ENCODE measurements at places on chromosomes 5 and 9. TPM values are rescaled to one million over a fixed set of nuclear protein-coding genes. Genes with fewer than 3 reads are reported as not detected.

- no peak for DNase-seq
Measured at GRCh38 chr5:111755345-111755941, 1.6 kb downstream of the NREP start.

- DNase-seq, result no peak
Measured at GRCh38 chr5:10655972-10656830, 92.3 kb downstream of the ANKRD33B start.

GRCh38 chr5:33238826-33239695 lies 201.7 kb upstream of the TARS1 start:
- DNase-seq, result no peak

DNA sequence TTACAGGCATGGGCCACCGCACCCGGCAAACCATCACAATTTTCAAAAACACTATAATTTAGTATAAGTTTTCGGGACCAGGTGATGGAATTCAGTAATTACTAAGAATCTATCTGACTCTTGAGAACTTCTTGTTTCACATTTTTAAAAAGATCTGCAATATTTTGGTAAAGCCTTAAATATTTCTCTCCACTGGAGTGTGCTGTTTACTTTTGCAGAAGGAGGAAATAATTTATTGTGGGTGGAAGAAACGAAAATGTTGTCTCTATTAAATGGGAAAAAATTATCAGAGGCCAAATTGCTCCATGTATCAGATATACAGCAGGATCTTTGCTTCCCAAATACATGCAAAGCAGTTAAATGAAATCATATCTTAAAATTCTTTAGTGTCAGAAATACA lies 566.8 kb upstream of the CYLC2 start:
- no peak for DNase-seq

DNA sequence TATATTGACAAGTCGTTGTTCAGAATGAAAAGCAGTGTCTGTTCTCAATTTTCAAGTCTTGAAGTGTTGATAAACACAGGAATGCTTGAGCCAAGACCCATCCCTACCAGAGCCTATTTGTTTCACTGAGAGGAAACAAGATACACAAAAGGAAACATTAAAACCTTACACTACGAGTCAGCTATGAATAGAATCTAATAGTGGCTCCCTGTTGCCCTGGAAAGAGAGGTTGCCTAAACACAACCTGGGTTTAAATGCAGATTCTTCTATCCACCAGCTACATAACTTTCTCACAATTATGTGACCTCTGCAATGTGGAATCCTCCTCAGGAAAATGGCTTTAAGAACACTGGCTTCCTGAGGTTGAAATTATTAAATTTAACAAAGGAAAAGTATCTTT lies 29.1 kb upstream of the BNC2 start:
- no peak for DNase-seq

DNA sequence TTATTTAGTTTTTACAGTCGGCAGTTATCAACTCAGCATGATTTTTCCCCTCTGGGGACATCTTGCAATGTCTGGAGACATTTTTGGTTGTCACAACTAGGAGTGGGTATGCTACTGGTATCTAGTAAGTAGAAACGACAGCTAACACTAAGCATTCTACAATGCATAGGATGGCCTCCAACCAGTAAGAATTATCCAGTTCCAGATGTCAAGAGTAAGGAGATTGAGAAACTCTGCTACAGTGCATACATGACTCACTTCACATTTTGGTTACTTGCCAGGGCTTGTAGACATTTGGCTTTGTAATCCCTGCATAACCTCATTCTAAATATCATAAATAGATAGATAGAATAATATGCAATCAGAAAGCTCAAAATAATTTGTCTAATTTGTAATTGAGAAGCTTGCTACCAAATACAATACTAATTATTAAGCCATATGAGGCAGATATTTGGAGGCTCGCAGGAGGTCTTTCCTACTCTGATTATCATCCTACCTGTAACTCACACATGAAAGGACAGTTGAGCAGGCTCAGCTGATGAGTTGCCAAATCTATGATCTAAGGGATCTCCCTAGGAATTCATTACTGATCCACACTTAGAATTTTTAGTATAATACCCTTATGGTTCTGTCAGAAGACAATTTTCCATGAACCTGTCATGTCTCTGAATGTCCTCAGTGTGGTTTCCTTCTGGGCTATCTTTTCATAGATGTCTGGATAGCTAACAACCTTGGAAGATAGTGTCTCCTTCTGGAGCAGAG lies 346.9 kb upstream of the TLE4 start:
- DNase-seq, result no peak

GRCh38 chr5:151926188-151926587 lies 1.5 kb upstream of the GLRA1 start:
- no peak for DNase-seq

- no peak for DNase-seq
Measured at GRCh38 chr5:131198625-131199024, 27.9 kb downstream of the LYRM7 start.

- DNase-seq, result no peak
Measured at GRCh38 chr9:77725046-77725694, 77.0 kb upstream of the GNA14 start.

- no peak for DNase-seq
Measured at GRCh38 chr5:10582512-10582897, 18.6 kb downstream of the ANKRD33B start.

GRCh38 chr5:73183000-73183399 lies 10.0 kb downstream of the TMEM174 start:
- no peak for DNase-seq

- DNase-seq, result no peak
Measured at GRCh38 chr9:114097613-114098020, 1.5 kb downstream of the KIF12 start.

DNA sequence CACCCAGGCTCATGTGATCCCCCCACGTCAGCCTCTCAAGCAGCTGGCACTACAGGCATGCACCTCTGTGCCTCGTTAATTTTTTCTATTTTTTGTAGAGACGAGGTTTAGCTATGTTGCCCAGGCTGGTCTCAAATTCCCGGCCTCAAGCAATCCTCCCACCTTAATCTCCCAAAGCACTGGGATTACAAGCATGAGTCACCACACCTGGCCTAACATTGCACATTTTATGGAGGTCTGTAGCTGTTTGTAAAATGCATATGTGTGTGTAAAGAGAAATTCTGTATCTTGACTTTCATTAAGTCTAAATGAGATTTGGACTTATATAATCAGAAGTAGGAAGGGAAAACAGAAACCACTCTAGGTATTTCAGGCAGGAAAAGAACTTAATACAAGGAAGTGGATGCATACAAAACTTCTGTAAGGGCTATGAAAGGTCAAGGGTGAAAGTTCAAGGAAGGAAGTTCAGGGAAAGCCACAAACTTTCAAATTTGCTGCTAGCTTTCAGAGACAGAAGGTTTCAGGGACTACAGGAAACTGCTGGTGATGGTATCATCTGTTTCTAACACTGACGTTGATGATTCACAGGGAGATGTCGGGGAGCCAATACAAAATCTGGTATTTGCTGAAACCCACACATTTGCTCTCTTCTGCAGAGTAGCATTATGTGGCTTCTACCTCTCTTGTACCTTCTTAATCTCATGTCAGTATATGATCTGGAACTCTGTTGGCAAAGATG lies 209.4 kb downstream of the PIK3R1 start:
- peak; percentile 4 for DNase-seq

DNA sequence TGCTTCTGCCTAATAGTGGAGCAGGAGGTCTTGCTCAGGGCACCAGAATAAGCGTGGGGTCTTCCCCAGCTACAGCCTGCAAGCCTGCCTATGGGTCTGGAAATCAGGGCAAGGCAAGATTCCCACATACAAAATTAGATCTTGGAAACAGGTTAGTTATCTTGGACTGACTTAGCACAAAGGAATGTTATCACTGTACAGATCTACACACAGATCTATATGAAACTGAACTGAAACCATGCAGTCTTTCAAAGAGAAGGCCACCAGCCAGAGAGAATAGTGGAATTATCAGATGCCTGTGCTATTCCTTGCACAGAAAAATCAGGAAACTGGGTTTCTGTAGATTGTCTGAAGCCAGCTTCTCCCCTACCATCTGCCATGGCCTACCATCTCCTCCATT lies 585.7 kb downstream of the ACTL7B start:
- peak; percentile 47 for DNase-seq

DNA sequence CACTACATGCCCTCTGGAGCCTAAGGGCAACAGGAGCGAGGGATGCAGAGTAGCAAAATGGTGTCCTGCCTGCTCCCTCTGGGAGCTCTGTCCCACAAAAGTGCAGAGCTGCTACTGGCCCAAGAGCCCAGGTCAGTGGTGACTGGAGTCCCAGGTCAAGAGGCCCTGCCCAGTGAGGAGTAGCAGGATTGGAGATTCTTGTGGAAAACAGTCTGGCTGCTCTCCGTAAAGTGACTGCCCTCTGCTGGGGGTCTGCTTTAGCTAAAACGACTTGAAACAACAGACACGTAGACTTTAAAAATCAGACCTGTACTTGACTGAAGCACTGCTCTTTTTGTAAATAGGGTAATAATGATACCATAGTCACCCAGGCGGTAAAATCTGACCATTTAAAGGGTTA lies 917.0 kb downstream of the MAT2B start:
- DNase-seq, result no peak

GRCh38 chr5:137292461-137293027 lies 206.6 kb downstream of the SPOCK1 start:
- DNase-seq, result no peak

- no peak for DNase-seq
Measured at GRCh38 chr5:55345327-55345726, 37.5 kb downstream of the MTREX start.

- no peak for DNase-seq
Measured at GRCh38 chr5:164818445-164818844, 1313.0 kb downstream of the MAT2B start.

DNA sequence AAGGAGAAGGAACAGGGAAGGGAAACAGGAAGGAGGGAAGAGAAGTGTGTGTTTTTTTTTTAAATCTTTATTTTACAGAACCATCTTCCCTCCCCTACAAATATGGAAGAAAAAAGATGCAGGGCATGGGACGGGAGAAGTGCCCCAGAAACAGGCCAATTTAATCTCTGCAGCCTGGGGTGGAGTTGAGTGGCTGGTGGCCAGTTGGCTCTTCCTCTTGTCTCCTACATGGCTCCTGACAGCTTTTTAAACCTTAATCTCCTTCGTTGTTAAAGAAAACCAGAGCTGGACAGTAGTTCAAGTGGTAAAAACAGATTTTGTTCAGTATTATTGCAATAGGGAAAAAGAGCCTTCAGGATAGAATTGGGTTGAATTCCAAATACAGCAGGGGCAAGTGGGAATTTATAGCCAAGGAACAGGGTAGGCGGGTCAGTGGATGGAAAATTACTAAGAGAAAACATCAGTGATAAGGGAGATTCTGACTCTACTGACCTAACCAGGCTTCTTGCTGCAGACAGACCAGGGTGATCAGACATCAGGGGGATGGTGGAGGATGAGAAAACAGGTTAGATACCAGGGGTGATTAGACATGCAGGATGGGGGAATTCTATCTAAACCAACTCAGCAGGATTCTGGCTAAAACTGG lies 125.1 kb upstream of the CLINT1 start:
- no peak for DNase-seq

DNA sequence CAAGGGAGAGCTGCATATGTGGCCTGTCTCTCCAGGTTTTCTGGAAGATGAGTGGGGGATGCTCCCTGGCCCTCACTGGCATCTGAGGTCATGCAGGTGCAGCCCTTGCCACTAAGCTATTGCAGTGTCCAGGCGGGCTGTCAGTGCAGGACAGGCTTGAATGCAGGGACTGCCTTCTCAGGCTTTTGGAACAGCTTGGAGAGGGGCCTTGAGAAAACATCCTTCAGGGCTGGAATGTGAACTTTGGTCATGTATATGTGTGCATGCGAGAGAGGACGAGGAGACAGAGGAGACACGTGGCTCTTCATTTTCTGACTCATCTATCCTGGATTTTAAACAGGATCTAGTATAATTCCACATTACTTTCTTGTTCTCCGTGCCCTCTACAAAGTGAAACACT lies 90.3 kb downstream of the MACROH2A1 start:
- no peak for DNase-seq

- no peak for DNase-seq
Measured at GRCh38 chr9:80873861-80874260, 815.5 kb downstream of the TLE1 start.

GRCh38 chr9:137066096-137066861 lies 4.1 kb downstream of the SAPCD2 start:
- no peak for DNase-seq

- no peak for DNase-seq
Measured at GRCh38 chr9:112380102-112380824, at the start of gene HSDL2. TSS of gene HSDL2 (plus strand) at chr9:112380108. CDS start at chr9:112380164, 56 bp downstream.

- no peak for DNase-seq
Measured at GRCh38 chr9:124768750-124769548, 2.2 kb downstream of the NR6A1 start.

DNA sequence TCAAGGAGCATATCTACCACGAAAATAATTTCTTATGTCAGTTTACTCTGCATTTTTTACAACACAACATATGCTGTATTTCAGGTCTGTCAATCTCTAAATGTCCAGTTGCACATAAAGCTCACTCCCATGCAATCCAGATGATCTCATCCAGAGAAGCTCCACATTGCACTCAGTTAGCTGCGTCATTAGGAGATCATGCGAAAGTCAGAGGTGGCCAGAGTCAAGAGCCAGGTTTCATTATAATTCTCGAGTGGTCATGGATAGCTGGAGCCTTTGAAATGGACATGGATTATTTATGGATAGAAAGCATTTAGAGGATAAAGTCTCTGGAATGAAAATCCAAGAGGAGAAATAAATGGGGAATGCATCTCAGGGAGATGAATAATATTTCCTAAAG lies 232.3 kb downstream of the GAS1 start:
- no peak for DNase-seq

Gene ASS1
- total RNA-seq, result 255 TPM

Gene ASTN2
- 6.2 TPM for total RNA-seq

Gene SLC36A3
- not detected for total RNA-seq

Gene LVRN
- total RNA-seq, result 0.40 TPM

Gene IL4
- not detected for total RNA-seq

Gene NPDC1
- 137 TPM for total RNA-seq

Gene GLT6D1
- not detected for total RNA-seq

Gene CDC25C
- 36.2 TPM for total RNA-seq

Gene MACROH2A1
- total RNA-seq, result 223 TPM

Gene NRG2
- total RNA-seq, result not detected

Gene ARHGEF39
- total RNA-seq, result 15.6 TPM

Gene ADAMTS12
- 103 TPM for total RNA-seq

Gene PAEP
- not detected for total RNA-seq

Gene DEPDC1B
- 25.6 TPM for total RNA-seq

Gene PLPP1
- 12.2 TPM for total RNA-seq

Gene CDKN2A
- total RNA-seq, result 404 TPM

Gene CA9
- 2.5 TPM for total RNA-seq

Gene QRFP
- total RNA-seq, result not detected
